ENCODE measurements at places on chromosomes 7 and 10. TPM values are rescaled to one million over a fixed set of nuclear protein-coding genes. Genes with fewer than 3 reads are reported as not detected.

The SFRP4 gene
- 28.2 TPM for total RNA-seq

The METTL27 gene
- not detected for total RNA-seq

The SPDYE6 gene
- not detected for total RNA-seq

The GNAT3 gene
- not detected for total RNA-seq

The HECW1 gene
- 7.3 TPM for total RNA-seq

- DNase-seq: no peak
These were observed 24.4 kb downstream of the DLG5 start for GRCh38 chr10:77902159-77902558.

GRCh38 chr10:69043931-69044531 lies 43.9 kb upstream of the SRGN start:
- DNase-seq: no peak

DNA sequence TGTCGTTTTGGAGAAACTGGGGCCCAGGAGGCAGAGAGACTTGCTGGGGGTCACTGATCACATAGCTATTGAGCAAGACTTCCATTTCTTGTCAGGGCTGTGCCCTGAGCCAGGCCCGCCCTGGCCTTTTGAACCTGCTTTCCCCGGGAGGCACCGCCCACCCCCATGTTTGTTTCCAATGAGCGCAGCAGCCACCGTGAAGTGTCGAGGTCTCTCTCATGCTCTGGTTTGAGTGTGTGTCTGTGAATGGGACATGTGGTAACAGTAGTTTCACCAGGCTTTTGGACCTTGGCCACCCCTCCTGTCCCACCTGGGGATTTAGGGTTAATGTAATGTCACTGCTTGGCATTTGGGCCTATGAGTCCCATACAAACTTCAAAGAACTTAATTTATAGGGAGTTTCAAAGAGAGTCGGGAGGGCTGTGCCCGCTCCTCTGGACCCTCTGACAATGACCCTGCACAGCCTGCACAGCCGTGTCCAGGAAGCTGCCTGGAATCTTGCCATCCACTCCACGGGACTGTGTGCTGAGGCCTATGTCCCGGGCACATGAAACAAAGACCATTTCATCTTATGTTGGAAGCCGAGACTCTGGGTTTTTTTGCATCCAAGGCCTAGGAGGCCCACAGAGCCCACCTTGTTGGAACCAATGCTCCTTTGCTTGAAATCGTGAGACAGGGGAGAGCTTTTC lies 6.3 kb downstream of the PRF1 start:
- no peak for DNase-seq

DNA sequence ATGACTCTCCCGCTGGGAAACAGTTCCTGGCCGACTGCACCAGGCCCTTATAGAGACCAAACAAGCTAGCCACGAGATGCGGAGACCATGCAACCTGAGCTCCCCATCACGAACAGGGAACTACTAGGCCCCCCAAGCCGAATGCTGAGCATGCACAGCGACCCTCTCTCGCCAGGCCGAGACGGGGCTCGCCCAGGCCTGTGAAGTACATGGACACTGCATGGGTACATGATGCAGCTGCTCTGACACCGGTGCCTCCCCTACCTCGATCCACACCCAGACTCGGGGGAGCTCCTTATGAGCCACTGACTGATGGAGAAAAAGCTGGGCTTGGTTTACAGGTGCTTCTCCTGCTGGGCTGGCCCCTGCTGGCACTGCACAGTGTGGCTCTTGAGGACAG lies 72.2 kb upstream of the RHEB start:
- DNase-seq: no peak

GRCh38 chr10:71634531-71635164 lies 84.9 kb downstream of the C10orf105 start:
- no peak for DNase-seq

DNA sequence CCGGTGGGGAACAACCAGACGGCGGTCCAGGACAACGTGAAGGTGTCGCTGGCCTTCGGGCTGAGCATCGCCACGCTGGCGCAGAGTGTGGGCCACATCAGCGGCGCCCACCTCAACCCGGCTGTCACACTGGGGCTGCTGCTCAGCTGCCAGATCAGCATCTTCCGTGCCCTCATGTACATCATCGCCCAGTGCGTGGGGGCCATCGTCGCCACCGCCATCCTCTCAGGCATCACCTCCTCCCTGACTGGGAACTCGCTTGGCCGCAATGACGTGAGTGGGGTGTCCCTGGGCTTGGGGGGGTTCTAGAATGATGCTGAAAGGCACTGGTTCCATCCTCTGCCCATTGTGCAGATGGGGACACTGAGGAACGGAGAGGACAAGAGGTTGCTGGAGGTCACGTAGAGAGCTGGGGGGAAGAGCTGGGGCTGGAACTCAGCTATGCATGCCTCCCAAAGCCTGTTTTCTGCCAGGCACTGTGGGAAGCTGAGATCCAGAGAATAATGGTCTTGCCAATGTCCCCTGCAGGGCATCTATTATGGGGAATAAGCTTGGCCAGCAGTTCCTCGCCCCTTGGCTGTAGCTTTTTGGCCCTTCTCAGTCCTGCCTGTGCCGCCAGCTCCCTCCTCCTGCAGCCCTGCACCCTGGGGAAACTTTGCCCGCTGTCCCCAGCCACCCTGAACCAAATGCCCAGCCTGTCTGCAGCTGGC lies 523 bp downstream of the AQP1 start:
- no peak for DNase-seq

DNA sequence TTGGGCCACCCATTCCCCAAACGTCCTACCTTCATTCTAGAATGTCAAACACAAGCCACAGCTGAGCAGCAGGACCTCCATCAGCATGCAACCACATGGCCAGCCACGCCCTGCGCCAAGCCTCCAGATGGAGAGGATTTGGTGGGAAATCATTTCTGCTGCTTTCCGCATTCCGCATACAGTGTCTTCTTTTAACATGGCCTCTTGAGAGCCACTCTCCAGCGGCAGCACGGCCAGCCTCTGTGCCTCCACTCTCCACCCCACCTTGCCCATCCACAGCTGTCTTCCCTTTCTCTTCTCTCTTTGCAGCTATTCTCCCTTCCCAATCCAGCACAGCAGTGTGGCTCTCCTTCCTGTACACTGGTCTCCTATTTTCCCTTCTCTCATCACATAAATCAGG lies 389.1 kb downstream of the PAXIP1 start:
- DNase-seq: no peak

- DNase-seq: no peak
These were observed 220.0 kb upstream of the MEOX2 start for GRCh38 chr7:15906436-15906835.

- DNase-seq: no peak
These were observed 171.5 kb downstream of the DIP2C start for GRCh38 chr10:517872-518475.

DNA sequence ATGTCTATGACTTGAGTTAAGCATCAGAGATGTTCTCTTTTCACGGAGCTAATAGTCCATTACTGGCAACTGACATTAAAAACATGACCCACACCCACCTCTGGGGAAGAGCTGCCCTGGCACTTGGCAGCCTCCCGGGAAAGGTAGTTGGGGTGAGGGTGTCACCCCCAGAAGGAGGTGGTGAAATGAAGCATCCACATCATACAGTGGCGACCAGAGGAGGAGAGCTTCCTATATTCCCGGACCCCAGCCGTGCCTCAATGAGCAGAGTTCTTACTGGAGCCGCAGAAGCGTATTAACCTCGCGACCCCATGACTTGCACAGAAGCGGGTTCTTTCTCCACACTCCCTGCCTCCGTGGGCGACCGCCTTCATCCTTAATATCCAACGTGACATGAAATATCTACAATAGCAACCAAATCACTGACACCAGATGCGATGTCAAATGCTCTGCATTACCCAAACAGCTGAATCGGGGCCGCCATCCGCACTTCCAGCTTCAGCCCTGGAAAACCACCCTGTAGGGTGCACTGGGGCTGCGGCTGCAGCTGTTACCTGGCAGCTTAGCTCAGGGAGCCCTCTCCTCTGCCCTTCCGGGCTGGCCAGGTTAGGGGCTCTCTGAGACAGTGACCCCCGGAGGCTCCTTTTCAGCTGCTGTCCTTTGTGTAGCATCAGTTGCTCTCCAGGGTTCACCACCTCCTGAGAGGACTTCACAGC lies 103.1 kb upstream of the PARD3 start:
- no peak for DNase-seq

- no peak for DNase-seq
These were observed 551.7 kb downstream of the GRM8 start for GRCh38 chr7:126700807-126701604.

GRCh38 chr10:94353336-94353735 lies 9.4 kb downstream of the NOC3L start:
- no peak for DNase-seq

DNA sequence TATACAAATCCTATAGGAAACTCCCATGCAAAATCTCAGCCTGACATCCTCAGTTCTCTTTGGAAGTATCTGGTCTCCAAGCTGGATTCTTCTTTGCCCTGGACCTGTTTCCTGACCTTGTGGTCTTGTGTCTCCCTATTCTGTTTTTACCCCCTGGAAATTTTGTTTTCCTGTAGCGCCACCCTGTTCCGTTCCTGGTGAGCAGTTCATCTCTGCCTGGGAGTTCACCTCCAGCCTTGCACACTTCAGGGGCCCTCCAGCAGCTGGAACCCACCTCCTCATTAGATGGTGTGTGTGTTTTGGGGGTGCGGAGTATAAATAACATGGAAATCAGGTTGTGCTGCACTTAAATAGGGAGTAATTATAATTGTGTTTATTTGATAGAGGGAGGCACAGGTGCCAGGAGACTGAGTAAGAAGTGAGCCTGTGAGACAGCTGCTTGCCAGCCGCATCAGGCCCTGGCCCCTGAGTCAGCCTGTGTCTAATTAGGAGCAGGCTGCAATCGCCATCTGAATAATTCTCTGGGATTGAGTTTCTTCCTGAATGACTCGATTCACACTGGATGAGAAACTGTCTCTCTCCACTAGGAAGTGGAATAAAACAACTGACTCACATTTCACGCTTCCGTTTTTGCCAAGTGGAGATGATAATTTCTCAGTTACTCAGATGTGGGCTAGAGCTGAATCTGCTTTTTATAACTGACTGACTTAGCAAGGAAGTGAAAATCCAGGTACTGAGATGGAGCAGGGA lies 69.4 kb upstream of the HECTD2 start:
- DNase-seq: no peak

GRCh38 chr7:95632609-95633008 lies 36.3 kb upstream of the PDK4 start:
- DNase-seq: peak; percentile 46

GRCh38 chr10:18906636-18907035 lies 142.0 kb upstream of the MALRD1 start:
- DNase-seq: no peak

DNA sequence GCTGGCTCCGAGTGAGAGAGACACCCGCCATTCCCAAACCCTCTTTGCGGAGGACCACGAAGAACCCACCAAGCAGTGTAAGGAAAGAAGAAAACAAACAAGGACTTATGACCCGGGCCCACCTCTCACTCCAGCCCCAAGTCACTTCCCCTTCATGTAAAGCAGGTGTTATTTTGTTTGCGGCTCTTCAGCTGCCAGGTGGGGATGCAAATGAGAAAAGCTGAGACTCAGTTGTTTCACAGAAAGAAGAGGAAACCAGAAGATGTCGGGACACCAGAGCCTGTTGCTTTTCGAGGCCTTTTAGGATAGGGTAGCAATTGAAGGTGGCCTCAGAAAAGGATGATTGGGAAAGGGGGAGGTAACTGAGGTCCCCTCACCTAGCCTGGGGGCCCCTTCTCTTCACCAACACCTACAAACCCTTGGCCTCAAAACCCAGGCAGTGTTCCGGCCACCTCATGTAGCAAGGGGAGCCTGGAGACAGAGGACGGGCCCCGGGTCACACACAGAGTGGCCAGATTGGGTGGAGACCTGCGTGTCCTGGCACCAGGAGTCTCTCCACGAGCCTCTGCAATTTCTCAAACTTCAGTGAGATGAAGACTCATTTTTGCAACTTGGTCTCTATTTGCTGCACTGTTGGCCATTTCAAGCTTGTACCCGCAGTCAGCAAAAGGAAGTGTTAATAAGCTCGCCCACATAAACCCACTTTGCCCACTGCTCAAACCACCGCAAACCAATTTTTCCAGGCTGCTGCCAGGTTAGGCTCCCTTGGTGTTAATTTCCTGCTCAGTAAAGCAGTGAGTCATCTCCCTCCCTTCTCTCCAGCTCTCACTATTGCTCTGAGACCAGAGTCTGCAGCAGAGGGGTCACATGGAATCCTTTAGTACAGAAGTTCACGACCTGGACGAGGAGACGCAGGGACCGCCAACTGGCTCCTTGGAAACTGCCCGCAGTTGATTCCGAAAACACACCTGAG lies 45.5 kb downstream of the AOC1 start:
- no peak for DNase-seq

- no peak for DNase-seq
These were observed 97.4 kb upstream of the BMPER start for GRCh38 chr7:33807779-33808482.

GRCh38 chr10:60086862-60087261 lies 180.5 kb upstream of the CCDC6 start:
- DNase-seq: no peak

DNA sequence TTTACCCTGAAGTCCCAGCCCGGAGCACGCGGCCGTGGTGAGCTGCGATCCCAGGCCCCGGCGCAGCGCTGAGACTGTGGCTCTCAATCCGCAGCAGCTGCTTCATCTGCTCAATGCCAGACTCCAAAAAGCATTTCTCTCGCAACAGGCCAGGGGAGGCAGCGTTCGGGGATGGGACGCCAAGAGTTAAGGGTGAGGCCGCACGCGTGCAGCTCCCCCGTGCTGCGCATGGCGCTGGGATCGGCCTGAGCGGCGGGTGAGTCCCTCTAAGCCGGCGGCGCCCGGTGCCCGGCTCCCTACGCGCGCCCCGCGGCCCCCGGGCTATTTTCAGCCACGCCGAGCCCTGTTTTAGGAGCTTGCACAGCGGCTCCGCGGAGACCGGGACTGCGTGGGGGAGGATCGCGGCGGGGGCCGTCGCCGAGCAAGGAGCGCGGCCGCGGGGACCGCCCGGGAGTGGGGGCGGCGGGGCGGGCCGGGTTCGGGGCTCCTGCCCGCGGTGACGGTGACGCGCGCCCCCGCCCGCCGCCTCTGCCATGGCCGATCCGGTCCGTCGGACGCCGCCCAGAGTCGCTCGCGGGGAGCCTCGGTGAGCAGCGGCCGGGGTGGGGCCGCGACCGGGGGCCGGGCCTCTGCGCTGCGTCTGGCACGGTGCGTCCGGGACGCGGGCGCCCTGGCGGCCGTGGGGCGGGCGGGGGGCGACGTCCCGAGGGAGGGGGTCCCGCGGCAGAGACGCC lies 29.4 kb upstream of the JAKMIP3 start:
- no peak for DNase-seq

DNA sequence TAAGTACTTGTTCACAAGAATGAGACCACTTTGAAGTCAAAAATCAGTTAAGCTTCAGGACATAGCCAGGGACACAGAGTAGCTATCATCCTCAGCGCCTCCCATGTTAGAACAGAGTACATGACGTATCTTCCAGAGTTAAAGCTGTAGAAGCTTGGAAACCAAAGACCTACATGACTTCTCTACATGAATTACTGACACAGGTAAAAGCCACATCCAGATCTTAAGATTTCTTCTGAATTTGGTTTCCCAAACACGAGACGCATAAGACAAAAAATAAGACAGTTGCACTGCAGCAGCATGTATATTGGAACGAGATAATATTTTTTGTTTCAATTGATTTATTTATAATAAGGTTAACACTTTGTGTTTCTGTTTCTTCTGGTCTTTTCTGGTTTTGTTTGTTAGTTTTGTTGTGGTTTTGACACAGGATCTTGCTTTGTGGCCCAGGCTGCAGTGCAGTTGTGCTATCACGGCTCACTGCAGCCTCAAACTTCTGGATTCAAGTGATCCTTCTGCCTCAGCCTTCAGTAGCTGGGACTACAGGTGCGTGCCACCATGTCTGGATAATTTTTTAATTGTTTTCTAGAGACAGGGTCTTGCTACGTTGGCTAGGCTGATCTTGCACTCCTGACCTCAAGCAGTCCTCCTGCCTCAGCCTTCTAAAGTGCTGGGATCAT lies 10.2 kb upstream of the EPC1 start:
- DNase-seq: no peak

GRCh38 chr7:4261601-4261960 lies 420.5 kb upstream of the FOXK1 start:
- no peak for DNase-seq

Measured in tibial nerve (tissue), 4 donors.